IMR-90 (cell line): ENCODE measurements at places on chromosomes 13 and 19.

- no peak for DNase-seq
These were observed 92.2 kb downstream of the STOML3 start for GRCh38 chr13:38898481-38898880.

DNA sequence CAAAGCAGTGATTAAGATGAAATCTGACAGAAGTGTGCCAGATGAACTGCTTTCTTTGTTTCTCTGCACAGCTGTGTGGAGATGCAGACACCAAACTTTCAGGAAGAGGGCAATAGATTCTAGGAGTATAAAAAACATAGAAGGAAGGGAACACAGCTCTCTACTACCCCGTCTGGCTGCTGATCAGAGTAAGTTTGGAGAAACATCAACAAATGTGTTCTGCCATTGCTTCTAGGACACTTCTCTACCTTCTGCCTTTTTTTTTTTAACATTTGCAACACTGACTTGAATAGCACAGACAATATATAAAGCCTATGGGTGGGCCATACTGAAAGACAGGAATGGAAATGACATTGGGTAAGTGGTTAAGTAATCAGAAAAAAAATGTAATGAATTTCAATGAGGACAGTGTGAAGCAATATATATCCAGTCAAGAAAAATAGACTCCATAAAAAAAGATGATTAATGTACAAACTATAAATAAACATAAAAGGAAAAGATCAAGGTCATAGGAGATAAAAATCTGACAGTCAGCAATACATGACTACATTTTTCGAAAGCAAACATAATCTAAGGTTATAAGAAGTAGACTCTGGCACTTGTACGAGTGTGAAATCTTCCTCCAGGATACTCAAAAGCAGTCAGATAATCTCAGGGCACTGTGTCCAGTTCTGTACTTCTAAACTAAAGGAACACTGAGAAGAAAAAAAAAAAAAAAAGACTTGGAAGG lies 21.4 kb downstream of the NUFIP1 start:
- peak; percentile 31 for DNase-seq

DNA sequence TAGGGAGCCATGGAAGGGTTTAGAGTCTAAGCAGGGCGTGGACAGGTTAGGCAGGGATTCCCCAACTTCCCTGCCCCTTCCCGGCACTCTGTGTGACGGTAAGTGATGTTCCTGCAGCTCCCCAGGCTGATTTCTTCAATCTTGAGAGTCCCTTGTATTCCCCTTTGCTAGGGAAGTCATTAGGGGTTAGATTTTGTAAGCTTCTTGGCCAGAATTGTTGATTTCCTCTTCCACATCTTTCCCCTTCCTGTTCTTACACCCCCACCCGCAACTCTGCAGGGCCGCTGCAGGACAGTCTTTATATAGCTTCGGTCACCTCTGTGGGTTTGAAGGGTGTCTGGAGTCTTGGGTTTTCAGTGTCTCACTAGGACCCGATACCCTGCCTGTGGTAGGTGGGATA lies 10.6 kb upstream of the ADGRE1 start:
- no peak for DNase-seq

- peak; percentile 61 for DNase-seq
These were observed 383.3 kb downstream of the RFC3 start for GRCh38 chr13:34201050-34201913.

GRCh38 chr13:51118809-51119431 lies 7.8 kb upstream of the C13orf42 start:
- DNase-seq: no peak

DNA sequence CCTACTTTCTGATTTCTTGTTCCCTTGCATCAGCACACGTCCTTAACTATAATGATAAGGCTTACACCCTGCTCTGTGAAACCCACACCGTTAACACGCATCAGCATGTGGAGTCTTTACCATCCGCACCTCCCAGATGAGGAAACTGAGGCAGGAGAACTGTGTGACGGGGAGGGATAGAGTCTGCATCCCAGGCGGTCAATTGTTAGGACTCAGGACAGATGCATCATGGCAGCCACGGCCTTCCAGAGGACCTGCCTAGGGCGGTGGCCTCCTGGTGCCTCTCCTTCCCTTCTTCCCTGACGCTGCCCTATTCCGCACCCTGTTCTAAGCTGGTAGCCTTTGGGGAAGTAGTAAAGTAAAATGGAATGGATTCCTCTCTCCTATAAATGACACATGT lies 326.0 kb downstream of the TEX29 start:
- DNase-seq: no peak

GRCh38 chr13:46748300-46748699 lies 48.7 kb downstream of the ESD start:
- DNase-seq: no peak

- peak; percentile 78 for DNase-seq
These were observed 14.2 kb upstream of the PNMA8C start for GRCh38 chr19:46442808-46443450.

GRCh38 chr19:38231918-38232317 lies 7.9 kb upstream of the DPF1 start:
- DNase-seq: no peak

GRCh38 chr19:15461694-15462093 lies 2.6 kb downstream of the RASAL3 start:
- no peak for DNase-seq

GRCh38 chr13:75800545-75800944 lies 164.4 kb downstream of the LMO7 start:
- DNase-seq: no peak

DNA sequence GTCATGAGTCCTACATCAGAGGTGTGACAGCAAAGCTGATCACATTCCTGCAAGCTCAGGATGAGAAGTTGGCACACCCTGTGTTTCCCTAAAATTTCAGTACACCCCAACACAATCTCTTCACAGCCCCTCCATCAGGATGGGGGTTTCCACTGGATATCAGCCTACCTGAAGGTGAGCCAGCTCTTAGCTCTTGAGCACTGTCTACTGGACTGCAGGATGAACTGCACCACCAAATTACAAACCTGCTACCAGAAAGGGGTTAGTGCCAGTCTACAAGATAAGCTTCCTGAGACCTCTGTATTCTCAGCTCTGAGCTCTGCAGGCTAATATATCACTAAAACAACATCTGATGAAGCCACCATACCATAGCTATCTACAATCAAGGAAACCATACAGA lies 1616.2 kb upstream of the SPRY2 start:
- no peak for DNase-seq

DNA sequence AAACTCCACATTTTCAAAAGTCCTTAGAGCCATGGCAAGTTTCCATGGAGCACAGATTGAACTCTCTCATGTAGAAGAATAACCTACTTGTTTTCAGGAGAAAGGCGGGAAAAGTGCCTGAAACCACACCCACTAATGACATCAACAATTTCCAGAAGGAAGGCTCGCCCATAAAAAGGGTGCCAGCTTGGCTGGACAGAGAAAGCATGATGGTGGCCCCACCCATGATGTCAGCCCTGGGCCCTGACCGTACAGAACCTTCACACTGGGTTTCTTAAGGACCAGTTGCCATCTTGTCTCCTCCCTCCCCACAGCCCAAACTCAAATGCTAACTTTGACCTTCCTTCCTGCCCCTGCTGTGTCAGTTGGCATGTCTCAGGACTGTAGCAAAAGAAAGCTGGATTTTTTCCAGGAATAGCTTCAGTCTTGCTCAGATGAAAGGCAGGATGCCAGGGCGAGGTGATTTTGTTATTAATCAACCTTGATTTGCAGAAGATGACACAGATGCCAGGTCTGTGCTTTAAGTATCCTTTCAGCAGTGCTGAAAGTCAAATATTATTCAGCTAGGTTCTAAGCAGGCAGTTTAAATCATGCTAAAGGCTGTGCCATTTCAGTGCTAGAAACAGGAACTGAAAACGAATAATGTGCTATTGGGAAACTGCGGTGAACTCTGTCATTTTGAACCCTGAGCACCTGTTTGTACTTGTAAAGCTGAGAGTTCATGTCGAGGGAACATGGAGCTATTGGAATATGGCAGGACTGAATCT lies 89.5 kb upstream of the RFC3 start:
- no peak for DNase-seq

DNA sequence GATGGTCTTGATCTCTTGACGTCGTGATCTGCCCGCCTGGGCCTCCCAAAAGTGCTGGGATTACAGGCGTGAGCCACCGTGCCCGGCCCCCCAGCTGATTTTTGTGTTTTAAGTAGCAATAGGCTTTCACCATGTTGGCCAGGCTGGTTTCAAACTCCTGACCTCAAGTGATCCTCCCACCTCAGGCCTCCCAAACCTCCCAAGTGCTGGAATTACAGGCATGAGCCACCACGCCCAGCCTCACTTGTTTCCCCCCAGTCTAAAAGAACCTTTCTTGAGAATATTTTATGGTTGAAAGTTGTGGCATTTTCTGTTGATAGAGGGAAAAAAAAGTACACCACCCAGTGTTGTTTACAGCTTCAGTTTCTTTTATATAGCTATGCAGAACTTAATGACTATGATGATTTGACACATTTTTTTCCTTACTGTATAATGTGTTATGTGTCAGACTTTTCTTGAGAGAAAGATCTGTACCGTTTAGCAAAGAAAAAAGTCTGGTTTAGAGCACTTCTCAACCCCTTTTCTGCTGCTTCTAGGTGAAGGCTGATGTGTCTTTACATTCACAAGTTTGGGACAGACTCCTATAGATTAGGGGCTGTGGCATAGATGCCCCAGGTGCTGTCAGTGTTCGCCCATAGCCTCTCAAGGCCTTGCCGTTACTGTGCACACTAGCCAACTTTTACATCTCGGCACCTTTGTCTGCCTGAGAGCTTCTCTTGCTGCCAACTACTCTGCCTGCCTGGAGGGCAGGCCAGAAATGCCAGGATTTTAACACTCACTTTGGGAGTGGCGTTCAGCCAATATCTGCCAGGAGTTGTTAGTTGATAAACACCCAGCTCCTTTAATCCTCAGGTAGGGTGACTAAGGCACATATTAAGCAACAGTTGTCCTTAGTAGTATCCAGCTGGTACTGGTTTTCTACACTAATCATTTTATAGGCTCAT lies 33.0 kb downstream of the KCTD4 start:
- no peak for DNase-seq

DNA sequence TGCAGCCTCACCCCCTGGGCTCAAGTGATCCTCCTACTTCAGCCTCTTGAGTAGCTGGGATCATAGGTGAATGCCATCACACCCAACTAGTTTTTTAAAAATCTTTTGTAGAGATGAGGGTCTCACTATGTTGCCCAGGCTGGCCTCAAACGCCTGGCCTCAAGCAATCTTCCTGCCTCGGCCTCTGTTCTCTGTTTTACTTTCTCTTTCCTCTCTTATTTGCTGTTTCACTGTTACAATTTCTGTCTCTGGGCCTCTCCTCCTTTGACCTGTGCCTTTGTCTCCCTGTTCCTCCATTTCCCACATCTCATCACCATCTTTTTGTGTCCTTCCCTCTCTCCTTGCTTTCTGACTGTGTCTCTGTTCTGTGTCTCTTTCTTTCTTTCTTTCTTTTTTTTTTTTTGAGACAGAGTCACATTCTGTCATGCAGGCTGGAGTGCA lies 9.3 kb downstream of the SHKBP1 start:
- no peak for DNase-seq

GRCh38 chr19:44010468-44010867 lies 7.7 kb downstream of the ZNF230 start:
- DNase-seq: no peak

DNA sequence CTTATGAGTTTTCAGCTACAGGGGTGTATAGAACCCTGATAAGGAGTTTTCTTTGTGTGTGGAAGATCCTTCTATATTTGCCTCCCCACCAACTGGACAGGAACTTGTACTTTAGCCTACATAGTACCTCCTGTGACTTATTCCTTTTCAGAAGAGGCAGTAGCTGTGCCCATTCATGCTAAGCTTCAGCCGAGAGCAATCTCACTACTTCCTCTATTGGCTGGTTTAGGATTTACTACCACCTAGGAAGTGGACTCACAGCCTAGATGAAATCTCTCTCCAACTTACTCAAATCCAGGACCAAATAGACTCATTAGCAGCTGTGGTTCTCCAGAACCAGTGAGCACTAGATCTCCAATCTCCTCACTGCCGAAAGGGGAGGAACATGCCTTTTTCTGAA lies 2.3 kb upstream of the REX1BD start:
- no peak for DNase-seq

GRCh38 chr13:45315520-45316167 lies 25.3 kb downstream of the TPT1 start:
- DNase-seq: no peak

DNA sequence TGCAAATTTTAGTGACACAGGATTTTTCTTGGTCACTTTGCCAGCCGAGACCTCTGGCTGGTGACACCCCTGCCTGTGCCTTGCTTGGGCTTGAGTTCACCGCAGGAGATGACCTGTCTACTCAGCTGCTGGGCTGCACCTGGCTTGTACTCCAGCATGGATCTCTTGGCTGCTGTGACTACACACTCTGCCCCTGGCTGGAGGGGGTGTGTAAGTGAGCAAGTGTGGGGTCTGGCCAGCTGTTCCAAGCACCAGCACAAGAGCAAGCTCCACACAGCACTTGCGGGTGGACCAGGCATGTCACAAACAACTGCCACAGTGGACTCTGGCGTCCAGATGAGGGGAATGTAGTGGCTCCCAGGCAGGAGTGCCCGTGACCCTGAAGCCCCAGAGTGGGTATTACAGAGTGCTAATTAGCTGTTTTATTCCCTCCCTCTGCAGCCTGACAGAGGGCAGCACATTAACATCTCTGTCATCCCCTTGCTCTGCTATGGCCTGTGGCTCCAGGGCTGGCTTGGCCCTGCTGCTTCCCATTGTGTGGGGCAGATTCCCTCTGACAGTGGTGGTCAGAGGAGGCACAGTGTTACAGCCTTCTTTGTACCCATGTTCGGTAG lies 1387.2 kb downstream of the OLFM4 start:
- DNase-seq: no peak

- DNase-seq: no peak
These were observed 12.1 kb downstream of the NFILZ start for GRCh38 chr19:8642561-8642960.

- DNase-seq: no peak
These were observed 73.9 kb upstream of the FNDC3A start for GRCh38 chr13:48901781-48902180.

- DNase-seq: no peak
These were observed 53.3 kb downstream of the SOX21 start for GRCh38 chr13:94658926-94659597.

DNA sequence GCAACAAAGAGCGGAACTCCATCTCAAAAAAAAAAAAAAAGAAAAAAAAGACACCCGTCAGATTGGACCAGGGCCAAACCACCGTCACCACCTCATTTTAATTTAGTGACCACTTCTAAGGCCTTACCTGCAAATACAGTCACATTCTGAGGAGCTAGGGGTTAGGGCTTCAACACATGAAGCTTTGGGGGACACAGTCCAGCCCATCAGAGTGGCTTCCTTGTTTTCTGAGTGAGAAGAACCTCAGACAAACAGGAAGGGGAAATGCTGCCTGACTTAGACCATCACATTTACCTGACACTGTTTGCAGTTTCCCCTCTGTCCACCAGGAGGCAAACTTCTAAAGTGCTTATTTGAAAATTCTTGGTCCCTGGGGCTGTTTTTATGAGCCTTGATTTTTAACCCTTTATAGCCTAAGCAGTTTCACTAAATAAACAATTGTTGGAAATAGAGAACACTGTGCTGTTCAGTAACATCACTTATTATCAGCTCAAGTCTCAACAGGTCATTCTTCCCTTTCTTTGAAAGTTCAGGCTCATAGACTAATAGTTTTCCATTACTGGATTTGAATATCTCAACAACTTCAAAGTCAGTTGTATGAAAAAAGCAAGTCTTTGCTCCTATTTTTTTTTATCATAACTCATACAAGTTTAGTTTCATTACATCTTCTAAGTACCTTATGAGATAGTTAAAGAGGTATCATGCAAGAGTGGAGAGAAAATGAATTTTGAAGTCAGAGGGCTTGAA lies 74.9 kb upstream of the WASF3 start:
- DNase-seq: peak; percentile 74

- DNase-seq: no peak
These were observed 1521.0 kb downstream of the UQCRFS1 start for GRCh38 chr19:27691991-27692390.

GRCh38 chr13:111962431-111962891 lies 104.5 kb upstream of the SOX1 start:
- no peak for DNase-seq
